Kasumi-1 (cell line): ENCODE measurements at places on chromosomes 3 and 15.

- no peak for DNase-seq
Measured at GRCh38 chr15:60392986-60393790, 4.6 kb downstream of the ANXA2 start.

GRCh38 chr3:89682556-89682955 is 575.1 kb downstream of the EPHA3 start:
- no peak for DNase-seq

DNA sequence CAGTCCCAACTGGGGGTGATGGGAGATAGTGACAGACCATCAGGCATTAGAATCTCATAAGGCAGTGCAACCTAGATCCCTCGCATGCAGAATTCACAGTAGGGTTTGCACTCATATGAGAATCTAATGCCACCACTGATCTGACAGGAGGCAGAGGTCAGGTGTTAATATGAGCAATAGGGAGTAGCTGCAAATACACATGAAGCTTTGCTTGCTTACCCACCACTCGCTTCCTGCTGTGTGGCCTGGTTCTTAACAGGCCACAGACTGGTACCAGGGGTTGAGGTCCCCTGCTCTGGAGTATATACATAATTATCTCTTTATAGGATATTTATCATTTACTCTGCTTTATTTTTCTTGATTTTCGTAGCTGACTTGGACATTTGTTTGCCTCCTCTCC is 36.0 kb upstream of the ZMAT3 start:
- DNase-seq, result no peak

DNA sequence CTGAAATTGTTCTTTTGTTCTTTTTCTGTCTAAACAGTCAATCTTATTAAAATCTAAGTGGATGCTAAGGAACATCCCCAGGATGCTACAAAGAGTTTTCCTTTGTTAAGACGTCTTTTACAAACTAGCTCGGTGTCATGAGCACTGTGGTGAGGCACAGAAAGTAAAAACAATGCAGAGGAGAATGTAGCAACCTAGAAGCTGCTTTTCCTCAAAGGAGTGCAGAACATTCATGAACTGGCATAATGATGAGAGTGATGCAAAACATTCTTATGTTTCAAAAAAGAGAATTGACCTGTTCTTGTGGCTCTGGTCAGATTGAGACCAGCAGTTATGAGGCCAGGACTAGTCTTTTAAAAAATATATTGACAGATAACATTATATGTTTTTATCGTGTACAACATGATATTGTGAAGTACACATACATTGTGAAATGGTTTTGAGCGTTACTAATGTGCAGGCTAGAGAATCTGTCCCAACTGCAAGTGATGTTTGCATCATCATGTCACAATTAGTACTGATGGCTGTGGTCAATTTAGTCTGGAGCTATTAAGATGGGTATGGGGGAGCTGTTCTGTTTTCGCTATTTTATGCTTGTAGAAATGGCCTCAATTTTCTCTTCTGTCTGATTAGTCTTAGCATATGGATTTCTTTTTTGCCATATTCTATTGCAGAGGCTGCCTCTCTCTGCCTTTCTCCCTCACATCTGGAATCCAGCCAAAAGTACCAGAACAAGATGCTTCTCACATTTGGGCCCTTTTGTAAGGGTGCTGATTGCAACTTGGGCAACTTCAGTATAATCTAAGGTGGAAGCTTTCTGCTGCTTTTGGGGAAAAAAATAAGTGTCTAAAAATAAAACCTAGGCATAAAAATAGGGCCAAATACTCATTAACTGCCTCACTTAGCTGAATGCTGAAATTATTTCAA is 50.2 kb downstream of the HHLA2 start:
- DNase-seq, result no peak

DNA sequence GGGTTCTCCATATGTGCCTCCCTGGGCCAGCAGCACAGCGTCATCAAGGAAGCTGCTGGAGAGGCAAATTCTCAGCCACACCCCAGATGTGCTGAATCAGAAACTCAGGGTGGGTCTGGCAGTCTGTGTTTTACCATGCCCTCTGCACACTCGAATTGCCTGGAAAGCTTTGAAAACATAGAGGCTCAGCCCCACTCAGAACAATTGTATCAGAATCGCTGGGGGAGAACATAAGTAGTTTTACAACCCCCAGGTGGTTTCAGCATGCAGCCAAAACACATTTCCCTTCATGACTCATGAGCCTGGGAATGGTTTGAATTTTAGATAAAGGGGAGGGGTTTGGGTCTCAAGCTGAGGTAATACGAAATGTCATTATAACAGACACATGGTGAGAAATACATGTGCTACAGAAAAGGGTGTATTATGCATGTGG is 9.6 kb downstream of the TGM4 start:
- DNase-seq, result no peak

- no peak for DNase-seq
Measured at GRCh38 chr3:26145769-26146168, 355.9 kb downstream of the OXSM start.

DNA sequence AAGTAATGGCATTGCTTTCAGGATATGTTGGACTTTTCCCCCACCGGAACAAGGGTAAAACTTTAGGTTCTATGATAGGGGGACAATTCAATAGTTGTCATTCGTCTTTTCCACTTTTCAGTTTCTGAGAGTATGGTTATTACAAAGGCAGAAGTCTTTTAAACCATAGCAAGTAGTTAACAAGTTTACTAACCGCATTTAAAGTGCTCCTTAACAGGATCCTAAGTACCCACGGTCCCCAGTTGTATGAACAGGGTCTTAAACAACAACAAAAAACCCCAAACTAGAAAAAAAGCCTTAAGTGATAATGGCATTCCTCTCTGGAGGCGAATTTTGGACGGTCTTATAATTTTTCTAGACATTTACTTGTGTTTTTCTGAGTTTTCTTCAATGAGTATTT is 831 bp downstream of the IFT57 start:
- DNase-seq, result no peak

- DNase-seq, result no peak
Measured at GRCh38 chr3:172536993-172537419, 13.8 kb upstream of the TNFSF10 start.
